ENCODE measurements at places on chromosomes 7 and 10.
A peak's percentile ranks its signal among the peaks of the same experiment; 100 is the strongest.

GRCh38 chr7:82865856-82866255 is 296.8 kb downstream of the PCLO start:
- no peak for DNase-seq
- no peaks in the 10 kb centered on the region for H3K27me3 ChIP-seq
- no peaks in the 10 kb centered on the region for H3K4me1 ChIP-seq
- no peak overlapping the region for H3K4me3 ChIP-seq
- H3K36me3 ChIP-seq, result no peaks in the 10 kb centered on the region

DNA sequence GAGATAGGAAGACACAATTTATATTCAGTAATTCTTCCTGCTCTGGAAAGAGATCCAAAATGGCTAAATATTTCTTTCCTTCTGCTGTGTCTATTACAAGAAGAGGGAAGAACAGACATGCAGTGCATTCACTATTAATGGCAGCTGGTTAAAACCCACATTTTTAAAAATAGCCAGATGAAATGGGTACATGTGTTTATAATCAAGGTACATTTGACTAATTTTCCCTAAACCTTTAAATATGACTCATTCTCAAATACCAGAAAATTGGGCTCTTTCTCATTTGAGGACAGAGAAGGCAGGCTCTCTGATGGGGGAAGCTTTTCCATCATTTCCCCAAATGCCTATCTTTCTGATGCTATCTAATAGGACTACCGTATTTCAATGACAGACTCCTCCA is 215.7 kb upstream of the HABP2 start:
- no peak overlapping the region for H3K4me3 ChIP-seq
- no peaks in the 10 kb centered on the region for H3K36me3 ChIP-seq
- no peak for DNase-seq
- no peak overlapping the region for H3K27ac ChIP-seq
- H3K27me3 ChIP-seq, result no peaks in the 10 kb centered on the region

- no peaks in the 10 kb centered on the region for H3K36me3 ChIP-seq
- no peaks in the 10 kb centered on the region for H3K4me1 ChIP-seq
- H3K27me3 ChIP-seq, result no peaks in the 10 kb centered on the region
- H3K4me3 ChIP-seq, result no peak overlapping the region
- no peak overlapping the region for H3K27ac ChIP-seq
Measured at GRCh38 chr7:55019191-55019690, 424 bp downstream of the EGFR start.

GRCh38 chr10:80458638-80459037 is 4.5 kb downstream of the TSPAN14 start:
- peak overlapping the region; percentile 87 for H3K4me3 ChIP-seq
- H3K4me1 ChIP-seq, result peaks cover 72% of the 10 kb centered on the region
- no peaks in the 10 kb centered on the region for H3K27me3 ChIP-seq
- no peak for DNase-seq
- no peaks in the 10 kb centered on the region for H3K36me3 ChIP-seq

- no peaks in the 10 kb centered on the region for H3K36me3 ChIP-seq
- H3K27ac ChIP-seq, result no peak within 1 kb of the TSS
- H3K27me3 ChIP-seq, result no peaks in the 10 kb centered on the region
- no peaks in the 10 kb centered on the region for H3K4me1 ChIP-seq
- DNase-seq, result no peak
Measured at GRCh38 chr7:128030654-128031611, at the start of gene LRRC4. LRRC4 (minus strand) TSS chr7:128031437; CDS start chr7:128030640, 797 bp downstream.

- DNase-seq, result no peak
- no peaks in the 10 kb centered on the region for H3K36me3 ChIP-seq
- H3K4me3 ChIP-seq, result no peak overlapping the region
- H3K4me1 ChIP-seq, result no peaks in the 10 kb centered on the region
- H3K27me3 ChIP-seq, result no peaks in the 10 kb centered on the region
Measured at GRCh38 chr10:4263601-4263921, 478.6 kb upstream of the KLF6 start.

- H3K27ac ChIP-seq, result peak overlapping the region; percentile 51
- H3K27me3 ChIP-seq, result no peaks in the 10 kb centered on the region
- peaks cover 28% of the 10 kb centered on the region for H3K4me1 ChIP-seq
- H3K36me3 ChIP-seq, result no peaks in the 10 kb centered on the region
- peak; percentile 55 for DNase-seq
Measured at GRCh38 chr7:150356265-150356897, 12.2 kb upstream of the REPIN1 start.

GRCh38 chr7:92836489-92836999 is at the start of gene CDK6:
CDK6 (minus strand) TSS chr7:92836573; CDS start chr7:92833323, 3,250 bp downstream.
- peaks cover 21% of the 10 kb centered on the region for H3K36me3 ChIP-seq
- peak; percentile 51 for DNase-seq
- no peaks in the 10 kb centered on the region for H3K27me3 ChIP-seq
- peak within 1 kb of the TSS; percentile 73 for H3K27ac ChIP-seq
- peaks cover 11% of the 10 kb centered on the region for H3K4me1 ChIP-seq

GRCh38 chr7:155585951-155586350 is 39.6 kb upstream of the CNPY1 start:
- no peak overlapping the region for H3K4me3 ChIP-seq
- H3K36me3 ChIP-seq, result no peaks in the 10 kb centered on the region
- H3K27me3 ChIP-seq, result no peaks in the 10 kb centered on the region
- no peak for DNase-seq
- H3K27ac ChIP-seq, result no peak overlapping the region

DNA sequence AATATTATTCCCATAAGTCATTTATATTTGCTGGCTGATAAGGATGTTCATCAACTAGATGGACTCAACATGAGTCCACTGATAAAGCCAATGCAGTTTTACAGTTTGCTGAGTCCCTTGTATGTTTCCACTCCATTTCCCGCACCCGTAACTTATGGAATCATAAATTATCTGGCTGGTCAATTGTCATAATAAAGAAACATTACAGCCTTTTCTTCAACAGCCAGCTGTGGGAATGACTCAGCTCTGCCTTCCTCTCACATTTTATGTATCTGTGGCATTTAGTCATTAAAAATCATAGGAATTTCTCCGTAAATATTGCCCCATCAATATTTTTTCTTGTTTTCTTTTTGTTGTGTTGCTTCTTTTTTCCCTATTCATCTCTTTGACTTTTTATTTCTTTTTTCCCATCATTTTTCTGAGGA is 22.3 kb upstream of the TMEM26 start:
- no peak overlapping the region for H3K4me3 ChIP-seq
- no peaks in the 10 kb centered on the region for H3K4me1 ChIP-seq
- no peak overlapping the region for H3K27ac ChIP-seq
- no peaks in the 10 kb centered on the region for H3K27me3 ChIP-seq
- H3K36me3 ChIP-seq, result no peaks in the 10 kb centered on the region
- DNase-seq, result no peak

GRCh38 chr10:83541046-83541445 is 598.3 kb upstream of the GHITM start:
- DNase-seq, result no peak
- no peak overlapping the region for H3K27ac ChIP-seq
- no peak overlapping the region for H3K4me3 ChIP-seq
- no peaks in the 10 kb centered on the region for H3K4me1 ChIP-seq
- H3K27me3 ChIP-seq, result no peaks in the 10 kb centered on the region
- H3K36me3 ChIP-seq, result no peaks in the 10 kb centered on the region

- H3K27ac ChIP-seq, result no peak overlapping the region
- no peak for DNase-seq
- peaks cover 14% of the 10 kb centered on the region for H3K27me3 ChIP-seq
- H3K36me3 ChIP-seq, result no peaks in the 10 kb centered on the region
- H3K4me1 ChIP-seq, result no peaks in the 10 kb centered on the region
Measured at GRCh38 chr10:115093776-115094408, 727 bp downstream of the ATRNL1 start.

DNA sequence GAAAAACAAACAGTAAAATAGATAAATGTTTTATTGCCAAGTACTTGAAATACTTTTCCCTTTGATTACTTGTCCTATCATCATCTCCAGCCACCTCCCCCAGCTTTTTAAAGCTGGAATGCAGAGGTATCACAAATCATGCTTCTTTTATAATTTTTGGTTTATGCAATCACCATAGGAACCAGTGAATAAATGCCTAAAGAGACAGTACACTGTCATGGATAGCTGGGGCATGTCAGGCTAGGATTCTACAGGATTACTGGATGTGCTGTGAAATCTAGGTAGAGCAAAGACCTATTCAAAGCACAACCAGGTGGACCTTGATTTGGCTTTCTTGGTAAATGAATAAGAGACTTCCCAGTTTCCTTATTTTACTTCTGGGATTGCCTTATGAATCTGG is 158.6 kb downstream of the ELAPOR2 start:
- H3K4me3 ChIP-seq, result no peak overlapping the region
- H3K36me3 ChIP-seq, result no peaks in the 10 kb centered on the region
- H3K27me3 ChIP-seq, result no peaks in the 10 kb centered on the region
- no peak overlapping the region for H3K27ac ChIP-seq

DNA sequence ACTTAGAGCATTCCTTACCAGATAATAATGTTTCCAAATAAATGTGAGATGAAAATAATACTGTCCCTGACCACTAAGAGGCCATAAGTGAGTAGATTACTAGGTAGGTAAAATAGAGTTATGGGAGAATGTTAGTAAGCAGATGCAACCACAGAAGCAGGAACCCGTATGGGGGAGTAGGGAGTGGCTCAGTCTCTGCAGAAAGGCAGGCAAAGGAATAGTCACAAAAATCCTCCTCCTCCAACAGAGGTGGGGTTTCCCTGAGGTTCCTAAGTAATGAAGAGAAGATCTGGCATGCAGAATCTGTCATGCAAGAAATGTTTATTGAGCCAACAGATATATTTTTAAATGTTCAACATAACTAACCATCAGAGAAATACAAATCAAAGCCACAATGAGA is 9.0 kb upstream of the YAE1 start:
- H3K27ac ChIP-seq, result no peak overlapping the region
- no peaks in the 10 kb centered on the region for H3K36me3 ChIP-seq
- no peak for DNase-seq
- no peaks in the 10 kb centered on the region for H3K4me1 ChIP-seq

DNA sequence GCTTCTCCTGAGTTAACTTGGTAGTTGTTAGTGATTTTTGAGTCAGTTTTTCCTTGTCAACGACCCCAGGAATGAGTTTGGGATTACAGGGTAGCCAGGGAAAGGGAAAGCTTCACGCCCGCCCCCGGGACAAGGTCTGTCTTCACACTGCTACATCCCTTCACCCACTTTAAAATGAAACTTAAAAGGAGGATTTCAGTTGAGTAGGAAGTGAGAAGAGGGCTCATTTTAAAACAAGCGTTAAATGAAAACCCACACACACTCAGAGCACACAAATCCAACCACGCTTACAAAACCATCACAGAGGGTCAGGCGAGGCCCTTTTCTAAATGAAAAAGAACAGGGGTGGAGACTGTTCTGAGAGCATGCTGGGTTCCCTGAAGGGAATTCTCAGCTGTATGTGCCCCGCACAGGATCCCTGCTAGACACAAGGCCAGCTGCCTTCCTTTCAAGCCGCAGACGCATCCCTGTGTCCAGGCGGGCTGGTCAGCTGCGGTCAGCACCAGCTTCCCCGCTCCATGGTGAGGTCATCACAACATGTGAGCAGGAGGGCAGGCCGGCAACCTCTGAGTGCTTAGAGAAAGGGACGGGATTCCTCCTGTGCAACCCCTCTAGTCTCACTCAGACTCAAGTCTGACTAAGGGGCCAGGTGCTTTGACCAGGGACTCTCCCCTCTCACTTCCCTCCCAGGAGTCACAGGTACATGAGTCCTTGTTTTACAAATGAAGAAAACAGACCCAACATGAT is 111.8 kb downstream of the EGFR start:
- H3K27me3 ChIP-seq, result no peaks in the 10 kb centered on the region
- no peaks in the 10 kb centered on the region for H3K36me3 ChIP-seq
- H3K27ac ChIP-seq, result no peak overlapping the region
- H3K4me1 ChIP-seq, result no peaks in the 10 kb centered on the region
- no peak for DNase-seq

GRCh38 chr10:127283017-127283416 is 86.6 kb upstream of the INSYN2A start:
- no peak overlapping the region for H3K4me3 ChIP-seq
- no peak for DNase-seq
- no peaks in the 10 kb centered on the region for H3K27me3 ChIP-seq
- H3K27ac ChIP-seq, result no peak overlapping the region
- no peaks in the 10 kb centered on the region for H3K4me1 ChIP-seq

GRCh38 chr7:30246392-30246791 is 38.0 kb upstream of the ZNRF2 start:
- H3K4me3 ChIP-seq, result no peak overlapping the region
- no peaks in the 10 kb centered on the region for H3K4me1 ChIP-seq
- no peak overlapping the region for H3K27ac ChIP-seq
- DNase-seq, result no peak
- no peaks in the 10 kb centered on the region for H3K36me3 ChIP-seq

DNA sequence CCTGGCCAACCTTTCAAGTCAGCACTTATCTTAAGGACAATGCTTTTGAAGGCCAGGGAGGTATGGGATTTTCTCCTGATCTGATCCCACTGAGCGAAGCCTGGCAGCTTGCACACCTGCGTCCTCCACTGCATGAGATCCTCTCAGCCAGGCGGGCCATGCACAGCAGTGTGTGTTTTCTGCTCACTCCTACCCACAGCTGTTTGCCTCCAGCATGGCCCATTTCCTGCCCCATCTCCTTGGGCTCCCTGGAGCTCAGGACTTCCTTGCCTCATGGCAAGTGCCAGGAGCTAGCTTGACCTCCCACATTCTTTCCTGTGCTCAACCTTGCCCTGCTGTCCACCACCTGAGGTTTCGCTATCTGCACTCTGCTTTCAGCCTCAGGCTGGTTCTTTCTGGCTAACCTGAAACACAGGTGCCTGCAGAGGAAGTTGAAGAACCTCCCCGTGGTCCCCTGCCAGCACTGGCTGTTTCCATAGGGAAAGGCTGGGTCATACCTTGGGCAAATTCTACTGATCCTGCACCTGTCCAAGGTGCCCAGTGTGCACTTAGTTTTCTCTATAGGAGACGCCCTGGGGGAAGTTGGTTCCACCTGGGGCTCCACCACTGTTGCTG is 43.9 kb upstream of the EEPD1 start:
- H3K36me3 ChIP-seq, result no peaks in the 10 kb centered on the region
- no peak overlapping the region for H3K4me3 ChIP-seq
- H3K27ac ChIP-seq, result no peak overlapping the region
- H3K4me1 ChIP-seq, result no peaks in the 10 kb centered on the region
- DNase-seq, result no peak

DNA sequence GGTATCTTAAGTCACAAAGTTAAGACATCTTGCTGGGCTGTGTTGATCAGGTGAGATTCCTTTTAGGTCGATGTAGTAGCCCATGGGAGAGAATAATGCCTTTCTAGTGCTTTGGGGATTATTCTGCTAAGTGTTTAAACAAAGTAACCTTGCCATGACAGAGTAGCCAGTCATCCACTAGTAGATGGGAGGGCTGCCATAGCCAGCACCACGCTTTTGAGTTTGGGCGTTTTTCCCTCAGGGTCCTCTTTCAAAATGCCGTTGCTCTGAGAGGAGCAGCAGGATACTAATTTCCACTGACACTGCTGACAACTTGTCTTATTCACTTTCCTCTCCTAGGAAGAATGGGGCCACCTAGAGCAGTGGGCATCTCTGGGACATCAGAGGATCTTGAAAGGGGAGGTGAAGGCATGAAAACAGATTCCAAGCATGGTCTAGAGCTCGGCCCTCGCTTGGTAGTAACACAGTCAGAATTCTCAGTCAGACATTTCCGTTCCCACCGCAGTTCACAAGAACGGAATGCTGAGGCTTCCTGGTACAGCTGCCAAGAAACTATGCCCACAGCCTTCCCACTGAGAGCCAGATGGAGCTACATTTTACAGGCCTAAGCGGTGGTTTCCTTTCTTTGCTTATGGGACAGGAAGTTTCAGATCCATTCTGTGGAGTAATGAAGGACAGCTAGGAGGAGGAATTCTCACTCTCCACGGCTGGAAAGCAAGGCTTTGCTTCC is 15.3 kb upstream of the RSU1 start:
- H3K4me1 ChIP-seq, result no peaks in the 10 kb centered on the region
- no peak overlapping the region for H3K27ac ChIP-seq
- no peaks in the 10 kb centered on the region for H3K36me3 ChIP-seq
- DNase-seq, result no peak
- H3K4me3 ChIP-seq, result no peak overlapping the region

GRCh38 chr7:45525057-45525456 is 49.1 kb upstream of the ADCY1 start:
- no peak overlapping the region for H3K4me3 ChIP-seq
- H3K4me1 ChIP-seq, result no peaks in the 10 kb centered on the region
- no peaks in the 10 kb centered on the region for H3K36me3 ChIP-seq
- H3K27ac ChIP-seq, result no peak overlapping the region
- DNase-seq, result no peak

All from naive thymus-derived CD4-positive, alpha-beta T cell (primary cell).